ENCODE measurements at places on chromosomes 2 and 18.

DNA sequence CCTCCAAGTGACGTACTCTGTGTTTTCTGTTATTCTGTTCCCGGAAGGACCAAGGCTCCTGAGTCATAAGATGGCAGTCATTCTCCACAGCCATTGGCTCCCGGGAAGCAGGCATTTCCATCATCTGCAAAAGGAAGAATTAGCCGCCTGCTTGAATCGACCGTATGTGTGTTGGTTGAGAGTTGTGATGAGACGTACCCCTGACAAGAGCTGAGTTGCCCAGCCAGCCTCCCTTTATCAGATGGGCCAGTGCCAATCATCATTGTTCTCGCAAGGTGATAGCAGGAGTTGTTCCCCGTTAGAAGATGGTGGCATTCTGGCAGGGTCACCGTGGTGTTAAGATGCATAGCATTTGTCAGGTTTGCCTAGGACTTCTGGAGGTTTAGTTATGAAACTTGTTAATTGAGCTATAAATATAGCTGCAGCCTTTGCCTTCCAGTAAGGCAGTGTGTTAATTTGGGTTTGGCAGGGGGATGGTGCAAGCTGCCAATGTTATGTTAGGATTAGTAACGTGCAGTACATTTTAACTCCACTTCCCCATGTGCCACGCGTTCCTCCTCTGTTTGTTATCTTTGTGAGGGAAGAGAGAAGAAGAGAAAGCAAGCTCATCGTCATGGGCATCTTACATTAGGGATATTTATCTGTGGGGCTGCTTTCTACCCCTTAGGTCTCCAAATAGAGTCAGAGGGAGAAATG, 652.7 kb upstream of the FANCL start:
- no peak for DNase-seq

- DNase-seq: no peak
These were observed 147.8 kb downstream of the VAPA start for GRCh38 chr18:10061566-10062140.

GRCh38 chr2:119142824-119143223, 15.7 kb downstream of the C1QL2 start:
- no peak for DNase-seq

GRCh38 chr2:98580656-98581284, 27.5 kb downstream of the COA5 start:
- no peak for DNase-seq

GRCh38 chr2:196381464-196381863, 210.1 kb upstream of the STK17B start:
- no peak for DNase-seq

DNA sequence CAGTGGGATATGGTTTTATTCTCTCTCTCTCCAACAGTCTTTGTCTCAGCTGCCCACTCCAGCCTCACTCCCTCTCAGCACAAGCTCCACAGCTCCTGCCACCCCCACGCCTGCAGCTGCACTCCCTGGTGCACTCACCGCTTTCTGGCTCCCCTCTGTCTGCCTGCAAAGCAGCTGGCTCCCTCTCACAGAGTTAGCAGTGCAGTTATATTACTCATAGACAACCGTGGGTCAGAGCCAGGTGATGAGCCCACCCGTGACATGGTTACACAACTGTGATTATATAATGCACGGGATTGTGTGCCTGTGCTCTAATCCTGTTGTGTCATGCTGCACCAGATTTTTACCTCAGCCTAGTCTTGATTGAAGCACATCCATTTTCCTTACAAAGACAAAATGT, 276.9 kb upstream of the CHAC2 start:
- peak; percentile 35 for DNase-seq

GRCh38 chr18:65704046-65704445, 46.8 kb upstream of the CDH7 start:
- DNase-seq: no peak

DNA sequence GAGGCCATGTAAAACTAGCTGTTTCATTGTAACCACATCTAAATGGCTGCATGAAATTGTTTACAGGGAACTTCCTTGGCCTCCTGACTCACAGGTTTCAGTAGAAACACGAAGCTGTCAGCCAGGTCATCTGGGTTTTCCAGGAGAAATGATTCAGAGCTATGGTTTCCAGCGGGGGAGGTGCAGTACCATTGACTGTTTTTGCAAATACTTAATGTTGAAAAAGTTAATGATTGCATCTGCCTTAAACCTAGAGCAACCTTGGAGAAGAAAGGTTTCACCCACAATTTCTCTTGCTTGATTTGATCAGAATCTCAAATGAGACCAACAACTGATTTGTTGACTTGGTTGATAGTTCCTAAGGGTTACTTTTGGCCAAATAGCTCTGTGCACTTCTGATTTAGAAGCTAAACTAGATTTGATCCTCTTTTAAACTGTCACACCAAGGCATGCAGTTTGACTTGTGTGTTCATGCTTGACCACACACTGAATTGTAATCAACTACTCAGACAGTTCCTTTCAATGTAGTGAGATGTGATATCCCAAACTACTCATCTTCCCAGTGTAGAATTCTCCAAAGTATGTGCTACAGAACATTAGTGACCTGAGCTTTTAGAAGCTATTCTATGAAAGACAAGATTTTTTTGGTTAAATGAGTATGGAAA, 193.5 kb upstream of the CHST9 start:
- DNase-seq: peak; percentile 84

GRCh38 chr2:69034845-69035244, 21.9 kb downstream of the ANTXR1 start:
- DNase-seq: no peak

DNA sequence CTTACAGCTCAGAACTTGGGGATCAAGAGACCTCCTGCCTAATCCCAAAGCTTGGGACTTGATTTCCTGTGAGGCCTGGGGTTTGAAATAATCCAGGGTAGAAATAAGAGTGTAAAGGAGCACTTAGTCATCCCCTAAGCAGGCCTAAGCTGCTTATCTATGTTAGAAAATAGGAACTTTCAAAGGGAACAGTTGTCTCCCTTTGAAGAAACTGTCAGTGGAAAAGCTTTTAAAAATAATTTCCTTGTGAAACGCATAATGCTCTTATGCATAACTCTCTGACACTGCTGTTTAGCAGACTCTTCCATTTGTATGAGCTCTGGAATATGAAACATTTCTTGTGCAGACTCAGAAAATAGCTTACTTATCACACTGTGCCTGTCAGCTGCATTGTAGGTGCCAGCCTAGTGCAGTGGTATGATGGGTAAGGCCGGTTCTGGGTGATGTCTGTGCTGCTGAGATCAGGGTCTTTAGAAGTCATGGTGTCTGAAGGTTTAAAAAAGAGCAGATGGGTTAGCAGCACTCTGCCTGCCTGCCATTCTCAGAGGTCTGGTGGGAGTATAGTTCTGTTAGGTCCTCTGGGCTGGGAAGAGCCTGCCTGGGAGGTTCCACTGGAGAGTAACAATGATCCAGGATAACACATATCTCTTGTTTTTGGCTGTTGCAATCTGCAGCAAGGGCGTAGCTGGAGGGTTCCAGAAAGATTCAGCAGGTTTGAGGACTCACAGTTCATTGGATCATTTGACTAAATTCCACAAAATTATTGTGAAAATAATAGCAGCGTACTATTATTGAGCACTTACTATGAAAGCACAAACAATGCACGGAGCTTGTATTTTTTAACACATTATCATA, 283.2 kb upstream of the MEX3C start:
- DNase-seq: no peak
